ENCODE measurements at places on chromosomes 5 and 9. TPM values are rescaled to one million over a fixed set of nuclear protein-coding genes. Genes with fewer than 3 reads are reported as not detected.

DNA sequence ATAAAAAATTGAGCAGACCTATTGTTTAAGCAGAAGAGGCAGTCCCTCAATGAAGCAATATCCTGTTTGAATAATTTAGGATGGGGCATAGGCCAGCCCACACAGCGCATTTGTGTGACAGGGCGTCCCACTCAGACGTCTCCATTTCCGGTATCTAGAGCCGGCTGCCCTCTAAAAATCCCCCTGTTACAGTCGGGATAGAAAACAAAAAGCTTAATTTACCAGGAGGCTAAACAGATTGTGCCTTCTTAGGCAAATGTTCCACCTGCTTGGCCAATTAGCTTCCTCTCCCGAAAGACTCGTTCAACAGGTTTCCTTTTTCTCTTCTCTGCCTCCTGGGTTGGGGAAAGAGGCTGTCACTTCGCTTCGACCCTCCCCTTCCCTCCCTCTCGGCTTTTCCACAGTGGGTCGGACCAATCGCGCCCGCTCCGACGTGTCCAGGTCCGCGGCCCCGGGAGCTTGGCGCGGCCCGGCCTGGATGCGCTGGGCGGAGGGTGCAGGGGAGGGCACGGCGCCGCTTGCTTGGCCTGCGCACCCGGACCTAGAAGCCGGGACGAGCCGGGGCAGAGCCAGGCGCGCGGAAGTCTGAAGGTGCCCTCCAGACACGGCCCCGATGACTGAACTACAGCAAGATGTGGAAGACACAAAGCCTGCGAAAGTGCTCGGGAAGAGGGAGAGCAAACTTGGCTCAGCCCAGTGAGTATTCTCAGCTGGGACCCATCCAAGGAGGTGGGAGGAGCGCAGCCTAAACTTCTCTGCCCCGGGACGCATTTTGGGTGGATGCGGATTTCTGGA lies at the start of gene GRAMD2B:
Gene GRAMD2B (plus strand): TSS at position 416 of the 795 bp plus-strand sequence. CDS start 198 bp downstream, at position 614.
- peak within 1 kb of the TSS; percentile 85 for H3K4me3 ChIP-seq
- H3K27ac ChIP-seq = peak within 1 kb of the TSS; percentile 77
- H3K4me1 ChIP-seq = peaks cover 38% of the 10 kb centered on the region
- peak; percentile 74 for DNase-seq
- H3K36me3 ChIP-seq = peaks cover 5% of the 10 kb centered on the region

GRCh38 chr5:178207183-178207916 lies 3.0 kb downstream of the HNRNPAB start:
- H3K27ac ChIP-seq = peak overlapping the region; percentile 70
- peaks cover 72% of the 10 kb centered on the region for H3K36me3 ChIP-seq
- DNase-seq = no peak
- peak overlapping the region; percentile 82 for H3K4me3 ChIP-seq

GRCh38 chr5:156019571-156020180 lies 307.3 kb upstream of the SGCD start:
- no peak overlapping the region for H3K27ac ChIP-seq
- no peak for DNase-seq
- no peaks in the 10 kb centered on the region for H3K27me3 ChIP-seq
- H3K36me3 ChIP-seq = no peaks in the 10 kb centered on the region
- H3K4me3 ChIP-seq = no peak overlapping the region
- H3K4me1 ChIP-seq = no peaks in the 10 kb centered on the region

GRCh38 chr9:15299374-15299939 lies 7.6 kb downstream of the TTC39B start:
- peak; percentile 70 for DNase-seq
- no peaks in the 10 kb centered on the region for H3K27me3 ChIP-seq
- peak overlapping the region; percentile 98 for H3K27ac ChIP-seq
- H3K36me3 ChIP-seq = peaks cover 36% of the 10 kb centered on the region
- H3K4me1 ChIP-seq = peaks cover 70% of the 10 kb centered on the region

DNA sequence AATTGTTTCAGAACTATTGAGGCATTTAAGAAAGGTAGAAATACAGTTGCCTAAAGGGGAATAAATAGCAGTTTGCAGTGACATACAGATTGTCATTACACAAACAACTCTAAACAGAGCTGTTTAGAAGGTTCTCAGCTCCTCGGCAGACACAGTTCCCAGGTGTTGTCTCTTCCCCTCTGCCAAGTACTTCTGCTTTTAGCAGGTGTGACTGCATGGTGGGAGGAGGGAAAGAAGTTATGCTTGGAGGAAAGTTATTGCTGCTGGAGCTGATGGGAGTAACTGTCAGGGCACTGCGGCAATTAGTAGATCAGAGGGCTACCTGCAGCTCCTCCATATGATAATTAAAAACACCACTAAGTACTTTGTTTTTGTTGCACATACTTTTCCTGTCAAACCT lies 14.5 kb downstream of the EDIL3 start:
- no peak overlapping the region for H3K4me3 ChIP-seq
- H3K27ac ChIP-seq = no peak overlapping the region
- no peaks in the 10 kb centered on the region for H3K36me3 ChIP-seq
- H3K4me1 ChIP-seq = no peaks in the 10 kb centered on the region
- DNase-seq = no peak

DNA sequence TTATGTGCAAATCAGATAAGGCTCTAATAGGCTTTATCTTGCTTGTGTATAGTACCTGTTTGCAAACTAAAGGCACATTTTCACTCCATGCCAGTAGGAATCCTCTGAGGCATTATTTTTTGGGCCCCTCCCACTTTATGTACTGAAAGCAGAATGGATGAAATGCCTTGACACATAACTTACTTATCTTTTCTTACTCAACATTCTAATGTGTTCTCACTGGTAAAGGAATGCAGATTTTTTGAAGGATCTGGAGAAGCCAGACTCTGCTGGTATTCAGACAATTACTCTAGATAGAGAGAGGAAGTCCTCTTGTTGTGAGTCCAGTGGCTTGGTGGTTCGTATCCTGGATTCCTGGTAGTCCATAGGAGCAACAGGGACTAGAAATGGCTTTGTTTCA lies 336.7 kb downstream of the CCDC171 start:
- DNase-seq = no peak
- no peaks in the 10 kb centered on the region for H3K27me3 ChIP-seq
- no peak overlapping the region for H3K4me3 ChIP-seq

DNA sequence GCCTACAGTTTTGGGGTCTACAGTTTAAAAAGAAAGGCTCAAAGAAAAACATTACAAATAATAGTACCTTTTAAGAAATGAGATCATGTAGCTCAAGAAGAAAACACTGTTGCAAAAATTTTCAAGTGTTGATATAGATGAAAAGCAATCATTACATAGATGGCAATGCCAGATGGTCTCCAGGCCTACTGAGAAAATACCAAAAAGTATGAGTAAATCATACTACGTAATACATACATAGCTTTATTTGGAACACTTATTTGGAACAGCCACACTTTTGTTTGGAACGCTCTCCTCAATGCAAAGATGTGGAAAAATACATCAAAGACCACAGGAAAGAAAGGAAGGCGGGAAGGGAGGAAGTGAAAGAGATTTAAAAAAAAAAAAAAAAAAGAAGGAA lies 44.1 kb downstream of the MARCHF11 start:
- DNase-seq = no peak
- no peak overlapping the region for H3K4me3 ChIP-seq
- H3K27me3 ChIP-seq = no peaks in the 10 kb centered on the region
- no peaks in the 10 kb centered on the region for H3K36me3 ChIP-seq

DNA sequence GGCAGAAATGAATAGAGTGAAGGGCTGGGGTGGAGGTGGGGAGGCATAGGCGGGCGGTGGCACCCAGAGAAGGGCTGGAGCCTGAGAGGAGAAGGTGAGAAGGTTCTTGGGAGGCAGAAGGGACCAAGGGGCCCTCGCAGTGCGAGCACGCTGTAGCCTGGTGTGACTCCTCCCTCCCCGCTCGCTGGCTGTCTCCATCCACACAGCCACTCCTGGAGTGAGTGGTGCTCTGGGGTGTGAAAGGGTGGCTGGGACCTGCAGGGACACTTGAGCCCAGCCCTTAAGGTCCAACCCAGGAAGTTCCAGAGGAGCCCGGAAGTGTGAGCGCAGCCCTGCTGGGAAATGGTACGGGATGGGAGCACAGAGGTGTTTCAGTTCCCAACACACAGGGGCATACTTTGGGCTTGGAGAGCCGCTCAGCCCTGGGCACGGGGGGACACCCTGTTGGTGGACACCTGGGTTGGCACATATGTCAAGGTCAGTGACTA lies 9.3 kb upstream of the SCGB3A1 start:
- H3K4me3 ChIP-seq = no peak overlapping the region
- no peaks in the 10 kb centered on the region for H3K36me3 ChIP-seq
- no peak for DNase-seq
- H3K27ac ChIP-seq = no peak overlapping the region
- no peaks in the 10 kb centered on the region for H3K4me1 ChIP-seq

DNA sequence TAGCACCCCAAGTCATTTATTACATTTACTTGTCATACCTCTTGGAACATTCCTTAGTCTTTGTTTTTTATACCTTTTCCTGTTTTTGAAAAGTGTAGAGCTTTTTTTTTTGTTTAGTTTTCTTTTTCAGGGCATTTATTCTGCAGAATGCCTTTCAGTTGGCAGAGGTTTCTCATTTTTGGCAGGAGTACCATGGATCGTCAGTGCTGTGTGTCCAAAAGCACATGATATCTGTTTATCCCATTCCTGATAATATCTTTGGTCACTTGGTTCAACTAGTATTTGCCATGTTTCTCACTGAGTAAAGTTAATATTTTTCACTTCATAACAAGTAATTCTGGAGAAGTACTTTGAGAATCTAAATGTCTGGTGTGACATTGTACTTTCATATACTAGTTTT lies 10.7 kb downstream of the OGN start:
- no peaks in the 10 kb centered on the region for H3K27me3 ChIP-seq
- H3K4me1 ChIP-seq = no peaks in the 10 kb centered on the region
- H3K36me3 ChIP-seq = no peaks in the 10 kb centered on the region
- no peak for DNase-seq
- no peak overlapping the region for H3K4me3 ChIP-seq

GRCh38 chr5:17412760-17413671 lies 85.0 kb upstream of the TAF11L2 start:
- H3K27me3 ChIP-seq = no peaks in the 10 kb centered on the region
- H3K36me3 ChIP-seq = no peaks in the 10 kb centered on the region
- no peak overlapping the region for H3K27ac ChIP-seq

- H3K4me1 ChIP-seq = peaks cover 7% of the 10 kb centered on the region
- H3K27ac ChIP-seq = no peak overlapping the region
- H3K4me3 ChIP-seq = no peak overlapping the region
- no peaks in the 10 kb centered on the region for H3K36me3 ChIP-seq
- H3K27me3 ChIP-seq = peaks cover 2% of the 10 kb centered on the region
These were observed 30.3 kb downstream of the FAM240B start for GRCh38 chr9:38689678-38690077.

DNA sequence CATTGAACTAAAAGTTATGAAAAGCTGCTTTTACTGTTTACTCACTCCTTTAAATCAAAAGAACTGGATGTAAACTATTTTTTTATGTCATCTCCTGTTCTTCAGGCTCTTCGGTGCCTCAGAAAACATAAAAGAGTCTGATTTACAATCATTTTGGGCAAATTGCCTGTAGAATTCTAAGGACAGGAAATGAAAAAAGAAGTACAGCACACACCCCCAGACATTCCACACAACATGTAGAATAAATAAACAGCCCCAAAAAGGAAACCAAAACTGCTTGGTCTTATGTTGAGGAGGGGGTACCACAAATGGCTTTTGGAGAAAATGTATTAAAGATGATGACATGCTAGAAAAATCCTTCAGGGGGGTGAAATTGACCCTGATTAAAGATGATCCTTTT lies 57.2 kb downstream of the ITGA1 start:
- H3K27ac ChIP-seq = no peak overlapping the region
- H3K27me3 ChIP-seq = no peaks in the 10 kb centered on the region
- no peaks in the 10 kb centered on the region for H3K4me1 ChIP-seq
- no peaks in the 10 kb centered on the region for H3K36me3 ChIP-seq
- no peak for DNase-seq
- H3K4me3 ChIP-seq = no peak overlapping the region

- H3K4me3 ChIP-seq = no peak overlapping the region
- no peak for DNase-seq
- no peaks in the 10 kb centered on the region for H3K27me3 ChIP-seq
These were observed 8.6 kb downstream of the TEK start for GRCh38 chr9:27117489-27118135.

- no peaks in the 10 kb centered on the region for H3K36me3 ChIP-seq
- no peak overlapping the region for H3K4me3 ChIP-seq
- H3K27me3 ChIP-seq = no peaks in the 10 kb centered on the region
- no peaks in the 10 kb centered on the region for H3K4me1 ChIP-seq
These were observed 868.0 kb upstream of the CTNND2 start for GRCh38 chr5:12772276-12772675.

DNA sequence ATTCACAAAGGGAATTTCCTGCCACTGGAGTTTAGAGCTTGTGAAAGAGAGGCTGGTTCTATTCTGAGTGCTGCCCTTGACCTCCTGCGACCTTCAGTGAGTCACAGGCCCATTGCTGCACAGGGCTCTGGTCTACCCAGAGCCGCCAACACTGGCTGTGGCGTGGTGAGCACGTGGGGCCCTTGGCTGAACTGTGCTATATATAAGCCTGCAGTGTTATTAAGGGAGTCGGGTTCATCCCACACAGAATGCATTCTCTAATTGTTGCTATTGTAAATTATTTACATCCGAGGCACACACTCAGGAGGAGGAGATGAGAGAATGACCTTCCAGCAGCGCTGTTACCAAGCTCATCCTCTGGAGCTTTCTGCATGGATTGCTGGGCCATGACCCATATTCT lies 47.1 kb downstream of the BRINP1 start:
- no peak overlapping the region for H3K27ac ChIP-seq
- no peaks in the 10 kb centered on the region for H3K4me1 ChIP-seq
- no peaks in the 10 kb centered on the region for H3K27me3 ChIP-seq
- DNase-seq = no peak
- H3K4me3 ChIP-seq = no peak overlapping the region
- H3K36me3 ChIP-seq = no peaks in the 10 kb centered on the region

DNA sequence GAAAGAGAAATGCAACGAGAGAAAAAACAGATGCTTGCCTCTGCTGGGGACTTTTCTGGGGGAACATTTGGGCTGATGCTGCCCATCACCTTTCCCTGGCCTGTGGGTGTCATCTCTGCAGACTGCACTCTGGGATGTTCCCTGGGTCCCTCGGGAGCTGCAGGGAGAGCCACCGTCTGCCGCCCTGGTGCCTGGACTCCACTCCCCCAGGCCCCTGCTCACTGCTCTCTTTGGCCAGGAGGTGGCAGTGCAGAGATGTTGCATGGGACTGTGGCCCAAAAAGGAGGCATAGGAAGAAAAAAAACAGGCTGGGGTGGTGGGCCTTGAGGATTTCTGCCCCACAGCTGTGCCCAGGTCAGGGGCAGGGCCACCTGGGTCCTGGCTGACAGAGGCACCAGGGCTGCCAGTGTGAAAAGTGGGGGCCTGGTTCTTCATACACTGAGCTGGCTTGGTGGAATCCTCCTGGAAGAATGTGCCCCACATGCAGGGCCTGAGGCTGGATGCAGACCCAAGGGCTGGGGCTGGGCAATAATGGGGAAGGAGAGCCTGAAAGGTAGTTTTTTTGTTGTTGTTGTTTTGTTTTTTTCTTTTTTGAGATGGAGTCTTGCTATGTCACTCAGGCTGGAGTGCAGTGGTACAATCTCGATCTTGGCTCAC lies 353.6 kb downstream of the SLIT3 start:
- H3K27ac ChIP-seq = no peak overlapping the region
- H3K27me3 ChIP-seq = no peaks in the 10 kb centered on the region
- H3K4me1 ChIP-seq = peaks cover 3% of the 10 kb centered on the region
- no peaks in the 10 kb centered on the region for H3K36me3 ChIP-seq

PBX3 gene
- total RNA-seq = 15.9 TPM

RNF183 gene
- total RNA-seq = 0.23 TPM

GPR150 gene
- total RNA-seq = 1.7 TPM

POU5F2 gene
- total RNA-seq = 0.71 TPM

WDR38 gene
- not detected for total RNA-seq

CDC42SE2 gene
- total RNA-seq = 166 TPM

C9orf43 gene
- 0.40 TPM for total RNA-seq
